Activated T-cell treated with anti-CD3 and anti-CD28 coated beads for 48 hours (primary cell): ENCODE measurements at places on chromosomes 7 and 10.

DNA sequence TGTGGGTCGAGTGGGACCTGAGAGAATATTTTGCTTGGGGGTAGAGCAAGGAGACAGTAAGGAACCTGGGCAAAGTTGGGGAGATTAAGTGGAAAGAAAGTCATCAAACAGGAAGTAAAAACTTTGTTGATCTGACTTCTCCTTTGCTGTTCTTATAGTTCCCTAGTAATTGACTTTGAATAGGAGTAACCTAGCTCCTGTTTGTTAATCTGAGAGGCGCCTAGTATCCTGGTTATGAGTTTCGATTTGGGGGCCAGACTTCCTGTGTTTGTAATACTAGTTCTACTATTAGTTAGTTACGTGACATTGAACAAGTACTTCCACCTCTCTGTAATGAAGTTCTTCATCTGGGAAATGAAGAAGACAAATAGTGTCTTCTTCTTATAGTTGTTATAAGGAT, 99.1 kb downstream of the ZNF365 start:
- no peak for DNase-seq

- no peak for DNase-seq
These were observed 108.9 kb upstream of the MKLN1 start for GRCh38 chr7:131218727-131219128.

DNA sequence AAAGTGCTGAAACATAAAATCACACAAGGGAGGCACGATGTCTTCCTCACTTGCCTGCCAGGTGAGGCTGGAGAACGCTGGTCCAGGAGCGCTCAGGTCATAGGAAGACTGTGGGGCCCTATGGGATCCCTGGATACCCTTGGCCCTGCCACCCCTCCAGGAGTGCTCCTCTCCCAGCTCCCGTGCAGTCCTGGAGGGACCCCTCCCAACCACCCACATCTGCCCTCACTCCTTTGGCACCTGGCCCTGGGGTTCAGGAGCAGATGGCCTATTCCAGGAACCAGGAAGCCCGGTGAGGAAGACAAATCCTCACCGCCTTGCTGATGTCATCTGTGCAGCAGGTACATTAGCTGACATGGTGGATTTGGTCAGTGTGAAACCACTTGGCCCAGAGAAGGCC, 3.7 kb upstream of the CXCL12 start:
- no peak for DNase-seq

- DNase-seq = no peak
These were observed 23.6 kb upstream of the TTYH3 start for GRCh38 chr7:2607923-2608904.

DNA sequence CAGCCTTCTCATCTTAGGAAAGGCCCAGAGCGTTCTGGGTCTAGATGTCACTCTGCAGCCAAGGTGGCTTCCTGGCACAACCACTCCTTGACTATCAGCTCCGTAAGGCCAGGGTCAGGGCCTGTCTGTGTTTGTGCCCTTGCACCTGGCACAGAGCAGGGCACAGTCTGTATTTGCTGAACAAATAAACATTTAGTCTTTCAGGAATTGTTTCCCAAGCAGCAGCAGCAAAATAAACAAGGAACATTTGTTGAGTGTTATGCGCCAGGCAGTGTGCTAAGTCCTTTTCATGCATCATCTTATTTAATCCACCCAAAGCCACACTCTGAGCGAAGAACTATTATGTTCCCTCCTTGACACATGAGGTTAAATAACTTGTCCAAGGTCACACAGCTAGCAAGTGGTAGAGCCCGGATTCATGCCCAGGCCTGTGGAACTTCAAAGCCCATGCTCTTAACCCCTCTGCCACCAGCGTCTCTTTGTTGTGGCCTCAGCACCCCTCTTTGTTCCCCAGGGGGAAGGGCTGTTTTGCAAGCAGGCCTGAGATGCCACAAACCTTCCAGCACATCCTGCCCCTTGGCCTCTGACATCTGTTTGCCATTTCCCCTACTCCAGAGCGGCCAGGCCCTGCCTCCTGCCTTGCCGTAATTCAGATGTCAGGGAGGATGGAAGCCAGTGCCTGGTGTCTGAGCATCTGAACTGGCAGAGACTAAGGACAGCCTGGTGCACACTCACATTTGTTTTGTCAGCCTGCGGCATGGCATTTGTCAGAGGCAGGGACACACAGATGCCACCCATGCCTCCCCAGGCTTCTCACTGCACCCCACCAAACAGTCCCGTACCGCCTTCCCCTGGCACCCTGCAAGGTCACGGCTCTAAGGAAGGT, 325.8 kb upstream of the ZMIZ1 start:
- no peak for DNase-seq

- DNase-seq = no peak
These were observed 5.8 kb downstream of the ADO start for GRCh38 chr10:62810156-62810902.

DNA sequence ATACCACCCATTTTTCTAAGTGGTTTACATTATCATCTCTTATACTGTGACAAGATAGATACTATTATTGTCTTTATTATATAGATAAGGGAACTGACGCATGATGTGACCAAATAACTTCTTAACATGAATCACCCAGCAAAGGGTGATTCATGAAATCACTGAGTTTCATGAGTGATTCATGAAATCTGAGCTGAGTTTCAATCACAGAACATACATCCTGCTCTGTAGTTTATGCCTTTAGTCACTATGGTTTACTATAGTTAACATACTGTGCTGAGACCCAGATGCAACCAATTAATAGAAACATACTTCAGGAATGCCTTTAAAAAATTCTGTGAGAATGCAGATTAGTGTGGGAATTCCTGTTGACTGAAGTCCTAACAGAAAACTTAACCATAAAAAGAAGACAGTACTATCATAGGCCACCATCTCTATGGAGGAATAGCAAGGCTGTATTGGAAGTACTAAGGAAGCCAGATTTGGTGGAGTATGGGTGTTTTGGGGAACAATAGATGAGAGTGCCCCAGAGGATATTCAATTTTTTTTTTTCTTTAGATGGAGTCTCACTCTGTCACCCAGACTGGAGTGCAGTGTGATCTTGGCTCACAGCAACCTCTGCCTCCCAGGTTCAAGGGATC, 43.1 kb upstream of the SEMA3A start:
- DNase-seq = no peak
